MCF 10A (cell line): ENCODE measurements at places on chromosomes 13 and 19. TPM values are rescaled to one million over a fixed set of nuclear protein-coding genes. Genes with fewer than 3 reads are reported as not detected.

The KLF16 gene
- total RNA-seq, result 27.0 and 45.5 TPM in 2 replicates

The EXOSC5 gene
- 38.1 and 45.8 TPM in 2 replicates for total RNA-seq

The ZNF320 gene
- 4.9 and 5.4 TPM in 2 replicates for total RNA-seq

The ZNF100 gene
- 9.3 and 9.9 TPM in 2 replicates for total RNA-seq

The CGB5 gene
- total RNA-seq, result not detected in 2 replicates

DNA sequence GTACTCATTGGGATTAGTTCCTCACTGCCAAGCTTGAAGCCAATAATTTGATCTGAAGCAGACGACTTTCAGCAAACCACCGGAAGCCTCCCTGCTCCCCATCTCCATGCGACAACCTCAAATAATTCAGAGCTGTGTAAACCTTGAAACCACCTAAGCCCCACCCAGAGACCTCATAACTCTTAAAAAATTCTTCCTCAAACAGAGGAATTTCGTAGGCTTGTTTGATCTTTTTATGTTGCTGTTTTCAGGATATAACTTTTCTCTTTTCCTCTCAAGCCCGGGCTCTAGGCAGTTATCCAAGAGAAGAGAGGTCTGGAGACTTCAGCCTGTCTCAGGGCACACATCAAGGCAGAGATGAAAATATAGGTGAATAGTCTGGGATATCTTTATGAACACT is 311.6 kb downstream of the KCNRG start:
- DNase-seq, result no peak
- no peaks in the 10 kb centered on the region for H3K27me3 ChIP-seq
- H3K4me3 ChIP-seq, result no peak overlapping the region

- no peaks in the 10 kb centered on the region for H3K4me1 ChIP-seq
- H3K4me3 ChIP-seq, result no peak overlapping the region
- DNase-seq, result no peak
- H3K27me3 ChIP-seq, result no peaks in the 10 kb centered on the region
These were observed 19.9 kb downstream of the POMP start for GRCh38 chr13:28678809-28679208.

DNA sequence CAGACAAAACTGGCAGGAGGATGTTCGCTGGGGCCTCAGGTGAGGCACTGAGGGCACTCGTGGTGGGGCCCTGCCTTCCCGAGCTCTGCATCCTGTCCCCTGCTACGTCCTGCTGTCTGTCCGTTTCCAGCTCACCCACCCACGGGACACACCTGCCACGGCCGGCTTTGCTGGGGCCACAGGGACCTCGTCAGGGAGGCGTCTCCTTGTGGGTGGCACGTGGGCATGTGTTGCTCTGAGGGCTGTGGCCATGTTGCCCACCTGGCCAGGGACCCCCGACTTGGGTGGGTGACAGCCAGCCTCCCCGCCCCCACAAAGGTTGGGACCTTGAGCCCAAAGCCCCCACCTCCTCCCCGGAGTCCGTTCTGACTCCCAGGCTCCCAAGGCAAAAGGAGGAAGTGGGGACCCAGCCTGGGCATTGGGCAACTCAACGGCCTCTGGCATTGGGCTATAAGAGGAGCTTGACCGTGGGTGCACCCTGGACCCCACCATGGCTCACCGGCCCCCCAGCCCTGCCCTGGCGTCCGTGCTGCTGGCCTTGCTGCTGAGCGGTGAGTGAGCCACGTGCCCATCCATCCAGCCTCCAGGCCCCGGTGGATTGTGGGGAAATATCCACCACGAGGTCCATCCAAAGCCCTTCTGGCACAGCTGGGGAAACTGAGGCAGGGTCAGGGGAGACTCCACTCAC is at the start of gene PRTN3:
TSS of gene PRTN3 (plus strand) at position 481 of the 688 bp plus-strand sequence. CDS start at position 491, 10 bp downstream.
- H3K4me1 ChIP-seq, result peaks cover 6% of the 10 kb centered on the region
- no peak for DNase-seq
- H3K36me3 ChIP-seq, result no peaks in the 10 kb centered on the region
- peaks cover 23% of the 10 kb centered on the region for H3K27me3 ChIP-seq
- H3K27ac ChIP-seq, result peak within 1 kb of the TSS; percentile 51
- H3K4me3 ChIP-seq, result no peak within 1 kb of the TSS

GRCh38 chr13:25276748-25277147 is 10.5 kb downstream of the MTMR6 start:
- H3K27ac ChIP-seq, result no peak overlapping the region
- peaks cover 42% of the 10 kb centered on the region for H3K4me1 ChIP-seq
- no peaks in the 10 kb centered on the region for H3K27me3 ChIP-seq
- peak; percentile 54 for DNase-seq
- peaks cover 9% of the 10 kb centered on the region for H3K36me3 ChIP-seq
